Activated T-helper 9 cell treated with anti-CD3 and anti-CD28 coated beads, Interleukin-2, amount 50 U/mL, for 16 hours (primary cell): ENCODE measurements at places on chromosomes 2 and 18.

DNA sequence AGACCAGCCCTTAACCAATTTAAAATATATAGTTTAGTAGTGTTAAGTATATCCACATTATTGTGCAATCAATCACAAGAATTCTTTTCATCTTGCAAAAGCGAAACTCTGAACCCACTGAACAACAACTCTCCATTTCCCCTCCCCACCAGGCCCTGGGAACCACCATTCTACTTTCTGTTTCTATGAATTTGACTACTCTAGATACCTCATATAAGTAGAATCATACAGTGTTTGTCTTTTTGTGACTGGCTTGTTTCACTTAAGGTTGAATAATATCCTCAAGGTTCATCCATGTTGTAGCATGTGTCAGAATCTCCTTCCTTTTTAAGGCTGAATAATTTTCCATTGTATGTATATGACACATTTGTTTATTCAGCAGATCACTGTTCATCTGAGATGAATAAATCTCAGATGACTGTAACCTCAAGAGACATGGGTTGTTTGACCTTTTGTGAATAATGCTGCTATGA is 8.1 kb upstream of the SOS1 start:
- peak; percentile 57 for DNase-seq

DNA sequence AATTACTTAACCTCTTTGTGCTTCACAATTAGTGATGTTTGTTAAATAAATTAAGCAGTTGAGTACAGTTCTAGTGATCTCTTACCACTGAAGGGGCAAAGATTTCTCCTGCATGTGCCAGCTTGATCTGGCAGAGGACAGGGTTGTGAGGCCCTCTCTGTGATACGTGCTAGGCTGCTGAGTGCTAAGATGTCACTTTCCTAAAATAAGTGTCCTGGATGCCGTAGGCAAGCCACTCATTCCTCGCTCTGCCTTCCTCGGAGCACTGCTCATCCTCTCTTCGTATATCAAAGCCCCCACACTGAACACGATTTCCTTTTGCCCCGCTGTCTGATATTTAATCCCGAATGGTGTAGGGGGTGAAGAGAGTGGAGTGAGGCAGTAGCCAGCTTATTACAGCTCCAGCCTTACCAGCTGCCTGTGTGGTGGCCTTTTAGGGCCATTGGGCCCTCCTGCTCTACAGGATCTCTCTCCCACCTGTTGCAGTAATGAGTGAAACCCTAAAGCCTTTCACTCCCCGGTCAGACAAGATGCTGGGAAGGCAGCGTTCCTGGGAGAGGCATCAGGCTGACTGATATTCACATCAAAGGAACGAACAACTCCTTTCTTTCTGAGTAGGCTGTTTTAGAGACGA is 40.5 kb downstream of the PTPRM start:
- DNase-seq, result no peak

GRCh38 chr2:68441179-68441993 is 25.7 kb downstream of the FBXO48 start:
- peak; percentile 66 for DNase-seq

DNA sequence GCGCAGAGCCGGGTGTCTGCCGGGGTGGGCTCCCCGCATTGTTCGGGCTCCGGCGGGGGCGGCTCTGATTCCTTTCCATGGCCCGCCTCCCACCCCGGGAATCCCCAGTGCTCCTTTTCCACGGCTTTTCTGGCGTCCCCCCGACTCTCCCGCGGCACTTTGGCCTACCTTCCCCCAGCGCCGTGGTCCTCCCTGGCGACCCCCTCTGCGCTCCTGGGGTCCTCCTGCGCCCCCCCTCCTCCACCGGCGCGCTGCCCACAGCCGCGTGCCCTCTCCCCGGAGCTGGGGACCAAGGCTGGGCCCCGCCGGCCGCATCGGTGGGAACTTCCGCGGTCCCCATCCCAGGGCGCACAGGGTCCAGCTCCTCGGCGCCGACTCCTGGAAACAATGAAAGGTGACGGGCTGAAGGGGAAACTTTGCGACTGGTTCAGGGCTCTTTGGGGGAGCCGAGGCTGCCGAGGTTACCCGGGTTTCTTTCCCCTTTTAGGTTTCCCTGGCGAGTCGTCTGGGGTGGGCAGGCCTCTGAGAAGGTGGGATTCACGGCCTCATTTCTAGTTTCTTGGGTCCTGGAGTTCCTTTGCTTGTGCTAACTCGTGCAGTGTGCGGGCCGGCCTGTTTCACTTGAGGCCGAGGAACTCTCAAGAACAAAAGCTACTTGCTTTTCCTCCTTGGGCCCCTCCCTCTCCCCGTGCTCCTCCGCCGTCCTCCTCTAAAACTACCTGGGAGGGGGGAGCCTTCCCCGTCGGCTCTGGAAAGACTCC is 2.2 kb downstream of the TGIF1 start:
- peak; percentile 20 for DNase-seq

GRCh38 chr2:230329946-230330605 is 3.1 kb downstream of the SP140L start:
- no peak for DNase-seq

GRCh38 chr2:168136392-168136977 is 110.9 kb downstream of the STK39 start:
- no peak for DNase-seq
